ENCODE measurements at places on chromosomes 4 and X. TPM values are rescaled to one million over a fixed set of nuclear protein-coding genes. Genes with fewer than 3 reads are reported as not detected.

EDA gene
- total RNA-seq = 3.6 TPM

GRCh38 chr4:159296061-159296460 lies 193.2 kb downstream of the RAPGEF2 start:
- no peaks in the 10 kb centered on the region for H3K4me1 ChIP-seq
- H3K36me3 ChIP-seq = no peaks in the 10 kb centered on the region
- no peak for DNase-seq
- H3K27me3 ChIP-seq = no peaks in the 10 kb centered on the region
- H3K4me3 ChIP-seq = no peak overlapping the region

- H3K36me3 ChIP-seq = no peaks in the 10 kb centered on the region
- no peaks in the 10 kb centered on the region for H3K27me3 ChIP-seq
- no peaks in the 10 kb centered on the region for H3K4me1 ChIP-seq
- H3K4me3 ChIP-seq = no peak overlapping the region
- no peak overlapping the region for H3K27ac ChIP-seq
- DNase-seq = no peak
Measured at GRCh38 chr4:97643179-97643578, 500.1 kb downstream of the STPG2 start.

TRIML2 gene
- not detected for total RNA-seq

SPANXC gene
- not detected for total RNA-seq

- no peak for DNase-seq
- no peak overlapping the region for H3K4me3 ChIP-seq
Measured at GRCh38 chrX:120775959-120776358, 99.7 kb downstream of the CT47B1 start.

DNA sequence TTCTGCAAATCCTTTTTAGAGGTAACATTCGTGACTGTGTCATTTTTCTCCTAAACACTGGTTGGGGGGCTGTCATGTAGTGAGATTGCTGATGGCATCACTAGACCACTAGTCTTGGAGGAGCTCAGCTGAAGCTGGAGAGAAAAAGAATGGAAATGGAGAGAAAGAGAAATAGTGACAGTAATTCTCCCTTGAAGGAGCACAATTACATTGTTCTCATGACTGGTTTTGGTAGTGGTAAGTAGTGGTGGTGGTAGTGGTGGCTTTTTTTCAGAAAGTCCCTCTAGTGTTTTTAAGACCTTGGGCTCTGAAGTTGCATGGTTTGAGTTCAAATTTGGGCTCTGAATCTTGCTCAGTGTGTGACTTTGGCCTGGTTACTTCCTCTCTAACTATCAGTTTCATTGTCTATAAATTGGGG lies 99.8 kb downstream of the LARP7 start:
- no peaks in the 10 kb centered on the region for H3K27me3 ChIP-seq
- no peak overlapping the region for H3K4me3 ChIP-seq
- no peaks in the 10 kb centered on the region for H3K4me1 ChIP-seq
- DNase-seq = no peak
- no peak overlapping the region for H3K27ac ChIP-seq
- H3K36me3 ChIP-seq = no peaks in the 10 kb centered on the region

DNA sequence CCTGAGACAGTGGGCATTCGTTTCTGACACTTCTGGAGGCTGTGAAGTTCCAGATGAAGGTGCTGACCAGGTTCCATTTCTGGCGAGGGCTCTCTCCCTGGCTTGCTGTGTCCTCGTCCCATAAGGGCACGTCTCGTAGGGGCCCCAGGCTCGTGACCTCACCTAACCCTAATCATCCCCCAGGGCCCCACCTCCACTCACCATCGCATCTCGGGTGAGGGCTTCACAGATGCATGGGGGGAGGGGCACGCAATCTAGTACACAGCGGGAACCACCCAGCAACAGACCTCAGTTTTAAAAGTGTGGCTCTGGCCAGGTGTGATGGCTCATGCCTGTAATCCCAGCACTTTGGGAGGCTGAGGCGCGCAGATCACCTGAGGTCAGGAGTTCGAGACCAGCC lies 22.1 kb downstream of the PDE6B start:
- no peaks in the 10 kb centered on the region for H3K36me3 ChIP-seq

EVC gene
- 25.9 TPM for total RNA-seq

- no peak for DNase-seq
- no peaks in the 10 kb centered on the region for H3K4me1 ChIP-seq
- H3K36me3 ChIP-seq = no peaks in the 10 kb centered on the region
- no peak overlapping the region for H3K4me3 ChIP-seq
- H3K27me3 ChIP-seq = no peaks in the 10 kb centered on the region
Measured at GRCh38 chrX:66042307-66043077, 2.6 kb upstream of the VSIG4 start.

- no peak for DNase-seq
- no peak overlapping the region for H3K4me3 ChIP-seq
- no peaks in the 10 kb centered on the region for H3K4me1 ChIP-seq
- no peaks in the 10 kb centered on the region for H3K36me3 ChIP-seq
Measured at GRCh38 chr4:118314221-118314620, 38.6 kb downstream of the PRSS12 start.

DNA sequence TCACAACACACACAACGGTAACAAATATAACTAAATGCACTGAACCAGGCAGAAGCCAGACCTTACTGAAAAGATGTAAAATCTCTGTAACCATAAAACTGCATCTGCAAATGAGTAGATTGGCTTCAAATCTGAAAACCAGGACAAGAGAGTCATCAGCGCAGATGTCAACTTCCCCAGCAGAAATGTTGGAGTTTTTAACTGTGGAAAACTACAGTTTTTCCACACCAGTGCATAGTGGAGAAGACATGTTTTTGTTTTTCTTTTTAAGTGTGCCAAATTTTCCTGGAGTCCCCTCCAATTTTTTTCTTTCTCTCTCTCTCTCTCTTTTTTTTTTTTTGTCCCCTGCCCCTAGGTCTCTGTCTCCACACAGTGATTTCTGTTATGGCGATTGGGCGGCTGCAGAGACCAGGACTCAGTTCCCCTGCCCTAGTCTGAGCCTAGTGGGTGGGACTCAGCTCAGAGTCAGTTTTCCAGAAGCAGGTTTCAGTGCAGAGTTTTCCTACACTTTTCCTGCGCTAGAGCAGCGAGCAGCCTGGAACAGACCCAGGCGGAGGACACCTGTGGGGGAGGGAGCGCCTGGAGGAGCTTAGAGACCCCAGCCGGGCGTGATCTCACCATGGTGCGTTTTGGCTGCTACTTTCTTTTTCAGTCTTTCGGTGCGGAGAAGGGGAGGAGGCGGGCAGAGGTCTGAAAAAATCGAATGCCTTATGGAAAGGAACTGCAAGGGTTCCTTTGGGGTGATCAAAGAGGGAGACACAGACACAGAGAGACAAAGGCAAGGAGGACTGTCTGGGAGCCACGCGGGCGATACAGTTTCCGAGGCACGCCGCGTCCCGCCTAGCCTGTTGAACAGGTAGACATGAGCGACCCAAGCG lies at the start of gene GUCY1A1:
Gene GUCY1A1 (plus strand): TSS at position 505 of the 878 bp plus-strand sequence. CDS start 30,020 bp downstream, outside the sequence.
- H3K27ac ChIP-seq = peak within 1 kb of the TSS; percentile 85
- no peaks in the 10 kb centered on the region for H3K4me1 ChIP-seq
- H3K4me3 ChIP-seq = peak within 1 kb of the TSS; percentile 60
- DNase-seq = no peak

USP53 gene
- total RNA-seq = 123 TPM

TEC gene
- 2.9 TPM for total RNA-seq

- DNase-seq = no peak
- no peaks in the 10 kb centered on the region for H3K36me3 ChIP-seq
- no peak overlapping the region for H3K4me3 ChIP-seq
Measured at GRCh38 chr4:118743867-118744266, 58.7 kb downstream of the METTL14 start.

RHOXF1 gene
- 1.3 TPM for total RNA-seq

SEPTIN6 gene
- 29.2 TPM for total RNA-seq

DNA sequence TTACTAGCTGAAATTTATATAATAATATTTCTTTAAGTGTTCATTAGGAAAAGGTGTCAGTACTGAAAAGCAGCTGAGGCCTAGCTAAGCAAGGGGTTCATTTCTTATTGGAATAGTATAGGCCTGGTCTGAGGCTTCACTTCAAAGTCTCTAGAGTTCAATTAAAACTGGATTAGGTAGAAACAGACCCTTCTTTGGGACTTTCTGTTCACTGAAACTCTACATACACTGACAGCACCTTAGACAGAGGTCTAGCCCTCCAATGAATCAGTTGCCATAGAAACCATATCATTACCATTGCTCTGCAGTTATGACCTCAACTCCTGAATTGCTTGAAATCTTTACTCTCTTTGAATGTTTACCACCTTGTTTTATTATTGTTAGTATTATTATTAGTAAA lies 86.4 kb upstream of the MAB21L2 start:
- H3K4me1 ChIP-seq = no peaks in the 10 kb centered on the region
- no peaks in the 10 kb centered on the region for H3K27me3 ChIP-seq
- DNase-seq = no peak
- H3K27ac ChIP-seq = no peak overlapping the region

DNA sequence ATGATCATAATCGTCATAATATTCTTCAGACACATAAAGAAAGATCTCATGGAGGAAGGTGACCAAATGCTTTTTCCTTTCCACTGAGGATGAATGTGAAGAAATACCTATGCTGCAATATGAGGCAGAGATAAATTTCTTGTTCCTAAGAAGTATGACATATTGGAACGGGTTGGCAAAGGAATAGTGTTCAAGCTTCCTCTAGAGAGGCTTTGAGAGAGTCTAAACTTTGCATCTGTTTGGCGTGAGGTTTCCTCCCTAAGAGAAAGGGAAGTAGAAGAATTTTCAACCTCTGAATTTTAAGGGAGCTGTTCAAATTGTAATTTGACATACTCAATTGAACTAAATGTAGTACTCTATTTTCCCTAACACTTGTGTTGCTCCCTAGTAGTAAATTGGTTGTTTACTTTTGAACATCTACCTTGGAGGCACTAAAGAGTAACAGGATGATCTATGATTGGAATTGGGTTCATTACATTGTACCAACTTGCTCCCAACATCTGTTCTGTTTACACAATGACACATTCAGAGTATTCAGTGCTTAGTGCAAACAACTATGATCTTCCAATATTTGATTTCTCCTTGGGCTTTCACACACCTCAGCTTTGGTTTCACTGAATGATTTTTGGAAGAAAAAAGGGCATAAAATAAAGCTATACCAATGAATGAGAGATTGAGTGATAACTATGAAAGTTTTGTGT lies 122.0 kb downstream of the CORIN start:
- no peaks in the 10 kb centered on the region for H3K4me1 ChIP-seq
- H3K4me3 ChIP-seq = no peak overlapping the region
- no peak for DNase-seq
- no peaks in the 10 kb centered on the region for H3K36me3 ChIP-seq
- no peak overlapping the region for H3K27ac ChIP-seq

GRCh38 chr4:48085821-48086589 lies 48.0 kb downstream of the TXK start:
- no peak overlapping the region for H3K4me3 ChIP-seq
- H3K36me3 ChIP-seq = no peaks in the 10 kb centered on the region
- DNase-seq = no peak
- H3K27ac ChIP-seq = no peak overlapping the region
- no peaks in the 10 kb centered on the region for H3K27me3 ChIP-seq
- no peaks in the 10 kb centered on the region for H3K4me1 ChIP-seq

GRCh38 chr4:93201471-93202096 lies 627.0 kb upstream of the ATOH1 start:
- no peak for DNase-seq
- no peak overlapping the region for H3K27ac ChIP-seq
- H3K36me3 ChIP-seq = no peaks in the 10 kb centered on the region
- H3K4me1 ChIP-seq = no peaks in the 10 kb centered on the region

DNA sequence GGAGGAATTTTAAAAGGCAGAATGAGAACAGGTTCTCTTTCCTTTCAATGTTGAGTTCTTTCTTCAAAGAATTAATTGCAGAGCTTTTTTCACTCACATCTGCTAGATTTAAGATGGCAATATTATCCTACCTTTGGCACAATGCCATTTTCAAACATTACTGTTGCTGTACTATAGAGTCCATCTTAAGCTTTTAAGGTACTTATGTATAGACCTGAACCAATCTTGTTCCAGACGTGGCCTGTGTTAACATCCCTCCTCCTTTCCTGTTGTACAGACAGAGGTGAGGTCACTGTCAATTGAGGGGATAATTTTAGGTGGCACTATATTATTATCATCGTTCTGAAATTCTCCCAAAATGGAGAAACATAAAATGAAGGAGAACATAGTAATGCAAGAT lies 53.0 kb upstream of the MYOZ2 start:
- no peaks in the 10 kb centered on the region for H3K4me1 ChIP-seq
- no peak for DNase-seq
- H3K36me3 ChIP-seq = no peaks in the 10 kb centered on the region
- no peak overlapping the region for H3K27ac ChIP-seq
- no peak overlapping the region for H3K4me3 ChIP-seq

DNA sequence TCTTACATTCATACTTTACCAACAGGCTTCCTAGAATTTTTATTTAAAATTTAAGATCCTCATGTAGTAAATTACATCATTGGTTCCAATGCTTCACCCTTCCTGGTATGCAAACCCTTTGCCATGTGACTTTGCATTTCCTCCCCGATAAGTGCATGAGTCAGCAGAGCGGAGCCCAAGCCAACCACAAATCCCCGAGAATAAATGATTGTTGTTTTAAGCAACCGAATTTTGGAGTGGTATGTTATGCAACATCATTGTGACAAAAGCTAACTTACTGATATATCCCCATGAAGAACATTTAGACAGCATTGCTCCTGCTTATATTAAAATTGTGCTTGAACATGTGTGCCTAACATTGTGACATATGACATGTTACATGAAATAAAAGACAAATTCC lies 199.4 kb upstream of the DDX53 start:
- H3K4me1 ChIP-seq = no peaks in the 10 kb centered on the region
- no peaks in the 10 kb centered on the region for H3K36me3 ChIP-seq
- H3K27me3 ChIP-seq = peaks cover 5% of the 10 kb centered on the region
- no peak overlapping the region for H3K4me3 ChIP-seq
- H3K27ac ChIP-seq = no peak overlapping the region

F8A3 gene
- 14.4 TPM for total RNA-seq

HSD17B13 gene
- total RNA-seq = 0.59 TPM

BRS3 gene
- not detected for total RNA-seq

GRSF1 gene
- 55.0 TPM for total RNA-seq

GRCh38 chr4:149008415-149009025 lies 566.3 kb upstream of the NR3C2 start:
- no peak overlapping the region for H3K4me3 ChIP-seq
- no peaks in the 10 kb centered on the region for H3K4me1 ChIP-seq
- no peaks in the 10 kb centered on the region for H3K27me3 ChIP-seq
- DNase-seq = no peak
- H3K27ac ChIP-seq = no peak overlapping the region
- no peaks in the 10 kb centered on the region for H3K36me3 ChIP-seq

DNA sequence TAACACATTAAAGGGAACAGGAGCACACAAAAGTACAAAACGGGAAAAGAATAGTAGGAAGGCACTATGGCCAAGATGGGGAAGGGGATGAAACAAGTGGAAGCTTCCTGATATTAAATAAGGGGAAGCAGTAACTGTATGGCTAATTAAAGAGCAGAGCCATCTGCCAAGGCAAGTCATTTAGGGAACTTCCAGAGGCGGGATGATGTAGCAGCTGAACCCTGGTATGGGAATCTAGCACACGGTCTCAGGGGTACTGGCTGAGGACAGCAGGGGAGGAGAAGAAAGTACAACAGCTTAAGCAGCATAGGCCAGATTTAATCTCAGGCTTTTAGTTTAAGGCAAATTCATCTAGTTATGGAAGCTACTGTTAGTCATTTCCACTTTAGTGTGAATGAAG lies 59.1 kb downstream of the IGFBP7 start:
- H3K36me3 ChIP-seq = no peaks in the 10 kb centered on the region
- no peaks in the 10 kb centered on the region for H3K4me1 ChIP-seq
- no peak overlapping the region for H3K4me3 ChIP-seq
- H3K27me3 ChIP-seq = no peaks in the 10 kb centered on the region

MID1 gene
- total RNA-seq = 18.9 TPM

- no peaks in the 10 kb centered on the region for H3K36me3 ChIP-seq
- H3K27ac ChIP-seq = no peak overlapping the region
- no peak overlapping the region for H3K4me3 ChIP-seq
Measured at GRCh38 chr4:8136529-8136928, 22.1 kb downstream of the ABLIM2 start.

MAGEA8 gene
- not detected for total RNA-seq

F11 gene
- total RNA-seq = not detected

Data from breast epithelium (tissue), 4 donors.